ENCODE measurements at places on chromosomes 12 and 14.

- DNase-seq, result no peak
These were observed 325 bp downstream of the C12orf60 start for GRCh38 chr12:14803830-14804160.

DNA sequence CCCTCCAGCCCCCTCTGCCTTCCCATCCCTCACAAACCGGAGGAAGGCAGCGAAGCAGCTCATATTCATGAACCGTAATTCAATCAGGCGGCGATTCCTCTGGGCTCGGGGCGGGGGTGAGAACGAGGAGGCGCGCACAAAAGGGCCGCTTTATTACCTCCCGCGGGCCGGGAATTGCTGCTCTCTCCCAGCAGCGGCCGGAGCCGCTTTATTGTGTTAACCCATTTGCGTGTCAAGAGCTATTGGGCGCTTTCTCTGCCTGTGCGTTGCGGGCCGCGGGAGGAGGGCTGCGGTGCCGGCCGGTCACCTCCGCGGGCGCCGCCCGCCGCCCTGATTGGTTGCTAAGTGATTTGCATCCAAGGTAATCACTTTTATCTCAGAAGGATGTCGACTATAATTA is 4.8 kb downstream of the FAM222A start:
- DNase-seq, result no peak

GRCh38 chr12:106022568-106023012 is 116.2 kb downstream of the NUAK1 start:
- DNase-seq, result no peak

- DNase-seq, result peak; percentile 79
These were observed 1.4 kb upstream of the HMGA2 start for GRCh38 chr12:65822732-65823512.

DNA sequence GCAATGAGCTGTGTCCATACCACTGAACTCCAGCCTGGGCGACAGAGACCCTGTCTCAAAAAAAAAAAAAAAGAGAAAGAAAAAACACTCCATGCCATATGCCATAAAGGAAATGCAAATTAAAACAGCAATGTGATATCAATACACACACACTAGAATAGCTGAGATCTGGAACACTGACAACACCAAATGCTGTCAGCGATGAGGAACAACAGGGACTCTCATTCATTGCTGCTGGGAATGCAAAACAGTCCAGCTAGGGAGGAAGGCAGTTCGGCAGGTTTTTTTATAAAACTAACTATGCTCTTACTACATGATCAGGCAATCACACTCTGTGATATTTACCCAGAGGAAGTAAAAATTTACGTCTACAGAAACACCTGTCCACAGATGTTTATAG is 3.4 kb upstream of the ABCB9 start:
- no peak for DNase-seq

DNA sequence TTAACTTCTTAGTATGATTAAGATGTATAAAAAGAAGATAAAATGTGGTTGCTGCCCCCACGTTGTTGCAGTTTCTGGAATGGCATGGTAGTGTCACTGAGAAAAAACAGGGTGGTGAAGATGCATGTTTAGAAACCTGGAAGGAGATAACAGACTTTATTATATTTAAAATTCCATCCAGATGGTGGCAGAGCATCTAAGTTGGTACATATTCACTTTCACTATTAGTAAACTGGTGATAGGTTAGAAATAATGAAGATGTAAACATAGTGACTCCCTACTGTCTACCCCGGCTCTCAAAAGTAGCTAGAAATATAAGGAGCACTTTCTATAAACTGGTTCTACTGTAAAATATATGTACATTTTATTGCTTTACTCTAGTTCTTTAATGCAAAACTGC is 279.3 kb downstream of the NPAS3 start:
- DNase-seq, result no peak

- no peak for DNase-seq
These were observed 258.7 kb upstream of the PDE3A start for GRCh38 chr12:20109676-20110075.
